Karpas-422 (cell line): ENCODE measurements at places on chromosomes 5 and 9. TPM values are rescaled to one million over a fixed set of nuclear protein-coding genes. Genes with fewer than 3 reads are reported as not detected.

- no peak overlapping the region for H3K27ac ChIP-seq
- no peaks in the 10 kb centered on the region for H3K4me1 ChIP-seq
- H3K4me3 ChIP-seq = no peak overlapping the region
- no peak for DNase-seq
Measured at GRCh38 chr9:88604836-88605511, 70.0 kb downstream of the NXNL2 start.

GRCh38 chr9:134869554-134870300, 10.9 kb upstream of the FCN2 start:
- H3K27ac ChIP-seq = no peak overlapping the region
- DNase-seq = no peak
- H3K4me3 ChIP-seq = no peak overlapping the region
- no peaks in the 10 kb centered on the region for H3K27me3 ChIP-seq
- no peaks in the 10 kb centered on the region for H3K36me3 ChIP-seq
- H3K4me1 ChIP-seq = peaks cover 7% of the 10 kb centered on the region

- peaks cover 8% of the 10 kb centered on the region for H3K4me1 ChIP-seq
- no peak for DNase-seq
- H3K27ac ChIP-seq = no peak overlapping the region
- H3K36me3 ChIP-seq = no peaks in the 10 kb centered on the region
- H3K27me3 ChIP-seq = no peaks in the 10 kb centered on the region
Measured at GRCh38 chr5:27312291-27312893, 274.0 kb upstream of the CDH9 start.

DNA sequence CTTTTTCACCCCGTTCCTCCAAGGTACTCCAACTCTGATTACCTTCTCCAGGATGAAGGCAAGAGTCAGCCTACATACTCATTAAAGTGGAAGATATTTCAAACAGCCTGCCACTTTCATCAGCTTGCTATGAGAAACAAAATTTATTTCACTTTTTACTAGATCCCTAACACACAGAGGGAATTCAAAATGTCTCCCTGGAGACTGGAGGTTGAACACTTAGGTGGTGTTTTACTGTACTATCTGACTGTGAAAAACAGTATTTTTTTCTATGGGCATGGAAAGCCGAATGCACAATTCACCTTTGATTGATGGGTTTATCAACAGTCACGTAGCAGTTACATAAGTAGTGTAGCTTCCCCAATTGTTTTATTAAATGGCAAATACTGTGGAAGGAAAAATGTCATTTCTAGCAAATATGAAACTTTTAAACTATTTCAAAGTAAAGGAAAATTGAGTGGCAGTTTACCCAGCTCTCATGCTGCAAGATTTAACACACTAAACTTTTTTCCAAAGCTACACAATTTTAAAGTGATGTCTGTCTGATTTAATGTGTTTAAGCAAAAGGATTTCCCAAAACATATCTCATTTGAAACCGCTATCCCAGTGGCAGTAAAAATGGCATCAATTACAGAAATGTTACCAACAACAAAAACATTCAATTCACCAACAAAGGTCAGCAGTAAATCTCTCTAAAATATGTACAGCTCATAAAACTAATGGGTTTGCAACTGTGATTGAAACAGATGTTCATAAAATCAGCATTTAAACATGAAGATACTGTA, 125.0 kb upstream of the TLE4 start:
- H3K36me3 ChIP-seq = no peaks in the 10 kb centered on the region
- no peaks in the 10 kb centered on the region for H3K4me1 ChIP-seq
- H3K27ac ChIP-seq = no peak overlapping the region
- no peak overlapping the region for H3K4me3 ChIP-seq

DNA sequence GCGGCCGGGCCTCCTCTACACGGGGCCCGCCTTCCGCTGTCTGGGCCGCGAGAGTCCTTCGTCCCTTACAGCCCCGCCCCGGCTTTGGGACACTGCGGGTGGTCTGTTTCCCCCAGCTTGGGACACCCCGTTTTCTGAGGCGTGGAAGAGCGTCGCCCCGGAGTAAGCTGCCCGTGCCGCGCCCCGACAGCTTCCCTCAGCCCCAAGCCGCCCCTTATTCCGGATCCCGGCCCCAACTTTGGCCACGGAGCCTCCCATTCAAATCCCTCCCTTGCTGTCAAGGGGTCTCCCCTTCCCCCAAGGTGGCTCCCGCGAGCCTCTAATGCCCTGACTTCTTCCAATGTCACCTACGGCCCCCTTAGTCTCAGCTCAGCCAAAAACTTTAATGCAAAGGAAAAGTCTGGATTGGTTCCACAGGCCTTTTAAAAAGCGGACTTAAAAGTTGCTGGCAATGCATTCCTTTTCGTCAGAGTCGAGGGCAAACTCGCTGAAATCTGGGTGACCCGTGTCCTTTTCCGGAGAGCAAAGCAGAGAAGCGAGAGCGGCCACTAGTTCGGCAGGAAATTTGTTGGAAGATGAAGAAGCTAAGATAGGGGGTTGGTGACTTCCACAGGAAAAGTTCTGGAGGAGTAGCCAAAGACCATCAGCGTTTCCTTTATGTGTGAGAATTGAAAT, 19.8 kb downstream of the EXOSC2 start:
- H3K4me3 ChIP-seq = peak overlapping the region; percentile 88
- DNase-seq = peak; percentile 49
- no peaks in the 10 kb centered on the region for H3K36me3 ChIP-seq
- H3K27me3 ChIP-seq = no peaks in the 10 kb centered on the region
- H3K4me1 ChIP-seq = peaks cover 28% of the 10 kb centered on the region
- H3K27ac ChIP-seq = peak overlapping the region; percentile 49; the same call in 1 of the 2 replicates

DNA sequence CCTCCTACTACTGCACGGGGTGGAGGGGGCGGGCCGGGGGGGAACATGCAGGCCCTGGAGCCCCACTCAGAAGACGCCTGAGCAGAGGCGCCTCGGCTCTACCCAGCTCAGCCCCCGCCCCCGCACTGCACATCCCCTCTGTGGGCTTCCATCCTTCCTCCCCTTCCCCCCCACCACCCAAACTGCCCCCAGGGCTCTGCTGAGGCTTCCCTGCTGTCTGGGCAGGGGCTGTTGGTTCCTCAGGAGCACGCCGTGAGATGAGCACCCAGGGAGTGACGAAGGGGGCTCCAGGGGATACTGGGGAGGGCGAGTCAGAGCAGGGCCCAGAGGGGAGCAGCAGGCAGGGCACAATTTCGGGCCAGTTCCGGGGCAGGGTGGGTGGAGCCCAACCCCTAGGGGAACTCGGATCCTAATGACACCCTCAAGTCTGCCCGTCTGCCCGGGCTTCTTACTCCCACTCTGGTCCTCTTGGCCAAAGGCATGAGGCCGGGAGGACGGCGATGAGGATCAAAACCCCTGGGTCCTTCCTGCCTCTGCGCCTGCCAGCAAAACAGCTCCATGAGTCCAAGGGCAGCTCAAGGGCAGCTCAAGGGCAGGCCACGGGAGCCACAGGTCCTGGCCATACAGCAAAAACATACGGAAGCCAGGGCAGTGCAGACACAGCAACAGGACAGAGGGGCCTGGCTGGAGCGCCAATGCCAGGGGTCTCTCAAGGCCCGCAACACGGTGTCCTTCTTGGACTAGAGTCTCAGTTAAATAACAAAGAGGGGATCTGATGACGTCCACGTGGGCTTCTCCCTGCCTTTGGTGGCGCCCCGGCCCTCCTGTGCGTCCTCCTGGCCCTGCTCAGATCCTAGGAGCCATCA, 200.9 kb downstream of the AUH start:
- H3K4me1 ChIP-seq = no peaks in the 10 kb centered on the region
- no peak overlapping the region for H3K27ac ChIP-seq
- DNase-seq = no peak
- H3K27me3 ChIP-seq = no peaks in the 10 kb centered on the region

DNA sequence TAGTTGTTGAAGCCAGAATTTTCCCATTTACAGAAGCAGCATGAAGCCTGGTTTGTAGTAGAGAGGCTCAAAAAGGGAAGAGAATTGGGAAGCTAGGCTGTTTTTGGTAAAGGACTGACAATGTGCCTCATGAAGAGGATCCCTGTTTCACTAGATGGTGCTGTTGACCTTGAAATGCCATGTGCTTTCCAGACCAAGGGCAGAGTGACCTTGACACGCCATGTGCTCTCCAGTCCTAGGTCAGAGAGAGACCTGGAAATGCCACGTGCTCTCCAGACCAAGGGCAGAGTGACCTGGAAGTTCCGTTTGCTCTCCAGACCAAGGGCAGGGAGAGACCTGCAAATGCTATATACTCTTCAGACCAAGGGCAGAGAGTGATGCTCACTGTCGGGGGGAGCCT, 32.0 kb downstream of the UNC13B start:
- no peaks in the 10 kb centered on the region for H3K27me3 ChIP-seq
- H3K4me3 ChIP-seq = no peak overlapping the region
- peak; percentile 81 for DNase-seq
- no peaks in the 10 kb centered on the region; the same call in 1 of the 2 replicates for H3K4me1 ChIP-seq
- H3K27ac ChIP-seq = no peak overlapping the region

GRCh38 chr5:142977363-142978051, 207.3 kb downstream of the ARHGAP26 start:
- H3K27me3 ChIP-seq = no peaks in the 10 kb centered on the region
- no peaks in the 10 kb centered on the region for H3K4me1 ChIP-seq
- no peak overlapping the region for H3K27ac ChIP-seq
- DNase-seq = no peak
- no peaks in the 10 kb centered on the region for H3K36me3 ChIP-seq

GRCh38 chr5:132238901-132239500, 11.3 kb upstream of the P4HA2 start:
- no peak overlapping the region for H3K27ac ChIP-seq
- peaks cover 24% of the 10 kb centered on the region for H3K4me1 ChIP-seq
- DNase-seq = no peak

DNA sequence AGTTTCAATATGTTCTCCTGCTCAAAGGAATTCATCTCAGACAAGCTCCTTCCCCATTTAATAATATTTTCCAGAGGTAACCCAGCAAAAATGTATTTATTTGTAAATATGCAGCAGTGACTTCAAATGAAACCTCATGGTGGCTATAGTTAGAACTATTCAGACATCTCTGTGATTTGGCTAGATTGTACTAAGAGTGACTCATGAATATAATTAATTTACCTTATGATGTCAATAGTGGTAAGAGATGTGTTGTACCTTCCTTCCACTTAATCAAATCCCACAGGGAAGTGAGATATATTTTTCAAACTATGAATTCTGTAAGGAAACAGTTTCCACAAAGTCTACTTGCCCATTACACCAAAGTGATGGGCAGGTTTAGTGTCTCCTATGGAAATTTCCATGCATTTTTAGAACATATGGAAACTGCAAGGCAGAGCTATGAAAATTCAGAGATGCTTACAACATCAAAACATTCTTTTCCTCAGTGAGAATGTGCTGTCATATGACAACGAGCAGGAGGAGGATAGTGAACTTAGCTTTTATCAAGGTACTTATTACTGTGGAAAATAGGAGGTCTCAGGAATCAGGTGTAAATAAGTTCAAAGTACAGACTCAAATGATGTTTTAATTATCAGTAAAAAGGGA, 34.0 kb upstream of the SPDL1 start:
- no peaks in the 10 kb centered on the region for H3K27me3 ChIP-seq
- no peak for DNase-seq
- no peak overlapping the region for H3K27ac ChIP-seq
- H3K4me3 ChIP-seq = no peak overlapping the region

DNA sequence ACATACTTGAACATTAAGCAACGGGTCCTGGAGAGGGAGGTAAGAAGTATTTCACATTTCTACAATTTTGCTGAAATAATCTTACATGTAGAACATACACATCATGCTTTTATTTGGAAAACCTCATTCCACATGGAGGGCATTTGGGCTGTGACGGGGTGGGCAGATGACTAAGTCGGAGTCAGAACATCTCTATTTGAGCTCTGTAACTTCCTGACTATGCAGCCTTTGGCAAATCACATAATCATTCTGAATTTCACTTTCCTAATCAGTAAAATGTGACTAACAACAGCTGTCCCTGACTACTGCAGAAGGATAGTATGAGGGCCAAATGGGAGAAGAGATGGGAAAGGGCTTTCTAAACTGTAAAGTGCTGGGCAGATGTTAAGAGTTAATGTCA, 17.1 kb upstream of the IL6ST start:
- H3K27me3 ChIP-seq = no peaks in the 10 kb centered on the region
- no peaks in the 10 kb centered on the region for H3K4me1 ChIP-seq
- no peak overlapping the region for H3K4me3 ChIP-seq
- no peaks in the 10 kb centered on the region for H3K36me3 ChIP-seq

- no peak for DNase-seq
- H3K4me3 ChIP-seq = no peak overlapping the region
- no peaks in the 10 kb centered on the region for H3K27me3 ChIP-seq
- H3K27ac ChIP-seq = no peak overlapping the region
- no peaks in the 10 kb centered on the region for H3K4me1 ChIP-seq
- H3K36me3 ChIP-seq = no peaks in the 10 kb centered on the region
Measured at GRCh38 chr5:157120102-157120501, 11.3 kb upstream of the HAVCR2 start.

DNA sequence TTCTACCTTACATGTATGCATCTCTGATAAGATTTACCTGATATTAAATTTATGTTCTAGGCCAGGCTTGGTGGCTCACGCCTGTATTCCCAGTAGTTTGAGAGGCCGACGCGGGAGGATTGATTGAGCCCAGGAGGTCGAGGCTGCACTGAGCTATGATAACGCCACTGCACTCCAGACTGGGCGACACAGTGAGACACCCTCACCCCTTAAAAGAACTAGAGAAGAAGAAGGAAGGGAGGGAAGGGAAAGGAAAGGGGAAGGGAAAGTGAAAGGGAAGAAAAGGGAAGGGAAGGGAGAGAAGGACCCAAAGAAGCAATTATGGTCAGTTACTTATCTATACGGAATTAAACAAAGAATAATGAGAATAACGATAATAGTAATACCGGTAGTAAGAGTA, 1.2 kb upstream of the RFK start:
- H3K27me3 ChIP-seq = no peaks in the 10 kb centered on the region
- no peak for DNase-seq
- H3K36me3 ChIP-seq = peaks cover 13% of the 10 kb centered on the region
- H3K27ac ChIP-seq = no peak overlapping the region
- H3K4me3 ChIP-seq = peak overlapping the region; percentile 95

- H3K36me3 ChIP-seq = no peaks in the 10 kb centered on the region
- H3K4me3 ChIP-seq = peak overlapping the region; percentile 15; the same call in 1 of the 2 replicates
- no peaks in the 10 kb centered on the region for H3K27me3 ChIP-seq
- DNase-seq = peak; percentile 44
Measured at GRCh38 chr5:102668220-102668932, 86.7 kb upstream of the PAM start.

GRCh38 chr5:169911448-169912212, 68.7 kb downstream of the INSYN2B start:
- peaks cover 15% of the 10 kb centered on the region for H3K4me1 ChIP-seq
- H3K36me3 ChIP-seq = no peaks in the 10 kb centered on the region
- no peak overlapping the region for H3K27ac ChIP-seq
- H3K27me3 ChIP-seq = no peaks in the 10 kb centered on the region

Gene HMMR
- 37.6 and 80.5 TPM in 2 replicates for total RNA-seq

Gene PRRT1B
- not detected in 2 replicates for total RNA-seq

Gene ZNF462
- total RNA-seq = not detected in 2 replicates

Gene PCSK5
- total RNA-seq = not detected in 2 replicates

Gene POLR3G
- total RNA-seq = 32.9 and 62.5 TPM in 2 replicates

Gene ZNF484
- total RNA-seq = 9.5 and 17.3 TPM in 2 replicates
